ENCODE measurements at places on chromosomes 12 and 14.

DNA sequence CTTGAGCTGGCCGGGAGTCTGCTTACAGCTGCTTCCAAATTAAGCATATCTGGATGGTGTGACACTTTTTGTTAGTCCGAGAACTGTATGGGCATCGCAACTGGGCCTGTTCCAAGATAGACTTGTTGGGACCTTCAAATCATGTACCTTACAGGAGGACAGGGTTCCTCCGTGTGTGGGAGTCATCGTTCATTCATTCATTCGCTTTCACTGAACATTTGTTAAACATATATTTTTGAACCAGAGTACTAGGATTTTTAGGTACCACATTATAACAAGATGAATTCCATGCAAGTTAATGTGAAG lies 387 bp upstream of the IPO8 start:
- no peak for DNase-seq

GRCh38 chr14:82757776-82758175 lies 1224.1 kb upstream of the SEL1L start:
- DNase-seq, result no peak

DNA sequence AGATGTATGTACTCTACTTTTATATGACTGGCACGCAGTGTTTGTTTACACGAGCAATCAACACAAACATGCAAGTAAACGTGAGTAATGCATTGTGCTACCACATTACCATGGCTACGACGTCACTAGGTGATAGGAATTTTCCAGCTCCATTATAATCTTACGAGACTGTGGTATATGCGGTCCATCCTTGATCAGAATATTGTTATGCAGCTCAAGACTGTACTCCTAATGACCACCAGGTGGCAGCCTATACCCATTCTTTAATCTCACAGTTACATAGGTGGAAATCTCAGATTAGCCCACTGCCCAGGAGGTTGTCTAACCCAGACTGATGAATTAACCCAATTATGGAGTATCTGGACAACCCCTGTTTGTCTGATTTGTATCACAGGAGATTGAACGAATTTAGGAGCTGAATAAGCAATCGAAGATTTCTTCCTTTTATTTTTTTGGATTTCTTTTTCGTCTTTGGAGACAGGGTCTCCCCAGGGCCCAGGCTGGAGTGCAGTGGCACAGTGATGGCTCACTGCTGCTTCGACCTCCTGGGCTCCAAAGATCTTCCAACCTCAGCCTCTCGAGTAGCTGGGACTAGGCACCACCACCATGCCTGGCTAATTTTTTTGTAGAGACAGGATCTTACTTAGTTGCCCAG lies 8.7 kb upstream of the TESPA1 start:
- peak; percentile 16 for DNase-seq

DNA sequence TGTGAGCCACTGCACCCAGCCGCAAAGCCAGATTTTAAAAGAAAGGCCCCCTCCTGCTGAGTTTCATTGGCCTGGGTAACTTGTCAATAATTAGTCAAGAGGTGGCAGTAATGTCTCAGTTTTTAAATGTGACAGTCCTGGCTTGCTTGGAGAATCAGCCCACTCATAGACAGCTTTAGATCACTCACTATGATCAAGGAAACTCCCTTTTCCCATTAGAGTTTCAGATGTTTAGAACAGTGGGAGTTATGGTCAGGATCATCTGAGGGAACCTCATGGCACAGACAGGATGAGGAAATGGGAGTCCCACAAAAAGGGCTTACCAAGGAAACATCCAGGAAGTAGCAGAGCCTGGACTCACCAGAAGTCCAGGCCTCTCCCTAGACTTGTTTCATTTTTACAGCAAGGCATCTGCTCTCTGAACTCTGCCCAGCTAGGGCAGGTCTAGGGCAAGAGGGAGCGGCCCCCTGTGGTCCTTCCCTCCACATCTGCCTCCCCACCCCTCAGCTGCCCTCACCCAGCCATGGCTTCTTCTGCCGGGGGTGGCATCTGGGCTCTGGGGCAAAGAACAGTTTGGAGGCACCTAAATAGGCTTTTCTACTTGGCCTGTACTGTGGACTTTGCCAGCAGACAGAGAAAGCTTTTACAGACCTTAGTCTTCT lies 11.2 kb downstream of the BCL2L14 start:
- no peak for DNase-seq

GRCh38 chr12:50961708-50962107 lies 9.4 kb downstream of the HIGD1C start:
- DNase-seq, result no peak

DNA sequence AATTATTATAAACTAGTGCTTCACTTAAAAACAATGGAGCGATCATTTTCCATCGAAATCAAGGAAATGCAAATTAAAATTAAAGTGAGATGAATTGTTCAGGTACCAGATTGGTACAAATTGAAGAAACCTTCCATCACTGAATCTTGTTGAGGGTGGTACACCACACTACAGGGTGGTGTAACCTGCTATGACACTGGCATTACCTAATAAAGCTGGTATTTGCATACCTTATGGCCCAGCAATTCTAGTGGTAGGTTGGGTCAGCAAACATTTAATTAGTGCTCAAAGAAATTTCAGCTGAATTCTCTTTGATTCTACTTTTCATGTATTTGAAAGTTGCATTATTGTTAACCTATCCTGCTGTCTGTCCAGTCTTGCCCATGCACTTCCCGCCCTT lies 9.2 kb downstream of the TIGAR start:
- DNase-seq, result no peak

GRCh38 chr12:21884936-21885335 lies 56.3 kb downstream of the ABCC9 start:
- no peak for DNase-seq

GRCh38 chr12:19432309-19433170 lies 6.8 kb upstream of the AEBP2 start:
- DNase-seq, result no peak

Measured in stimulated activated CD4-positive, alpha-beta T cell treated with anti-CD3 and anti-CD28 coated beads, TNF-alpha, amount 100 ng/mL, for 4 hours (primary cell).